ENCODE measurements at places on chromosomes 5 and 9.

- no peak for DNase-seq
These were observed 3.6 kb downstream of the RNF130 start for GRCh38 chr5:180067986-180068385.

- no peak for DNase-seq
These were observed 367.5 kb upstream of the PTGER4 start for GRCh38 chr5:40312205-40312604.

GRCh38 chr9:6689893-6690674, 44.6 kb upstream of the GLDC start:
- no peak for DNase-seq

GRCh38 chr5:45038366-45038987, 229.7 kb downstream of the MRPS30 start:
- DNase-seq, result peak; percentile 17

DNA sequence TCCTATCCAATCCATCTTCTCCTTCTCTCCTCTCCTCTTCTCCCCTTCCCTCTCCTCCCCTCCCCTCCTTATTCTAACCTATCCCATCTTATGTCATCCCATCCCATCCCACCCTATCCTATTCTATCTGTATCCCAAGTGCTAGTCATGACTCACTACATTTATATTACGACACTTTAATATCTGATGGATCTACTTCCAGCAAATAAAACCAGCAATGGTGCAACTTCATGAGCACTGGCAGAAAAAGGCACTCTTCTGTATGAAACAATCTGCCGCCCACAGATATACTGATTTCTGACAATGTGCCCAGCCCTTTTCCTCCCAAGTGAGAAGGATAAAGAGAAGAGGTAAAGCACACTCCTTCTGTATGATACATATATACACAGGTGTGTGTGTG, 86.6 kb upstream of the ANKH start:
- no peak for DNase-seq

DNA sequence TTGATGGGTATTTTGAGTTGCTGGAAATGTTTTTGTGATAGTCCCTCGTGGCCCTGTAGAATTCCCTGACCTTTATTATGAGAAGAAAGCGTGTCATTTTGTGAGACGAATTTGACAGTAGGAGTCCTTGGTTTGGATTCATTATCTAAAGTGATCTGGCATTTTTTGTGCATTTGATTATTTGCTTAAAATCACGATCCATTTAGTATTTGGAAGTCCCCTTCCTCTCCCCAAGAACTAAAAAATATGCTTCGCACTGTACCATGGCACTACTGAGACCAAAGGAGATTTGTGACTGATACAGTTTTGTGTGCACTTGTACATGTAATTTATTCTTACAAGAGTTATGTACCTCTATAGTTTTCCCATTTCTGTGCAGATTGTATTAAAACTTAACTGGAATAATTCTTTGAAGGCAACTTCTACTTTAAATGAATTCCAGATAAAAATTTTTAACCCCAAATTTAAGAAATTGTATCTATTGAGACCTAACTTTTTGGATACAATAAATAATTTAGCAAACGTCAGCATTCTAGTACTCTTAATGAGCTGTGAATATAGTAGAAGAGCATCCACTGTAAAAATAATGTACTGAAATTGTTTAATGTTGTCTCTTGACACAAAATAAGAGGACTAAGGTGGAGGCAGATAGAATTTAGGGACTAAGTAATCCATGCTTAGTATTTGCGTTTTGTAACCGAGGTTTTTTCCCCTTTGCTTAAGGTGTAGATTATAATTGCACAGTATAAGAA, 2.1 kb downstream of the MAP3K1 start:
- no peak for DNase-seq

- DNase-seq, result peak; percentile 24
These were observed 18.6 kb upstream of the RICTOR start for GRCh38 chr5:39092581-39093351.

GRCh38 chr5:33470544-33470943, 29.8 kb downstream of the TARS1 start:
- peak; percentile 63 for DNase-seq

DNA sequence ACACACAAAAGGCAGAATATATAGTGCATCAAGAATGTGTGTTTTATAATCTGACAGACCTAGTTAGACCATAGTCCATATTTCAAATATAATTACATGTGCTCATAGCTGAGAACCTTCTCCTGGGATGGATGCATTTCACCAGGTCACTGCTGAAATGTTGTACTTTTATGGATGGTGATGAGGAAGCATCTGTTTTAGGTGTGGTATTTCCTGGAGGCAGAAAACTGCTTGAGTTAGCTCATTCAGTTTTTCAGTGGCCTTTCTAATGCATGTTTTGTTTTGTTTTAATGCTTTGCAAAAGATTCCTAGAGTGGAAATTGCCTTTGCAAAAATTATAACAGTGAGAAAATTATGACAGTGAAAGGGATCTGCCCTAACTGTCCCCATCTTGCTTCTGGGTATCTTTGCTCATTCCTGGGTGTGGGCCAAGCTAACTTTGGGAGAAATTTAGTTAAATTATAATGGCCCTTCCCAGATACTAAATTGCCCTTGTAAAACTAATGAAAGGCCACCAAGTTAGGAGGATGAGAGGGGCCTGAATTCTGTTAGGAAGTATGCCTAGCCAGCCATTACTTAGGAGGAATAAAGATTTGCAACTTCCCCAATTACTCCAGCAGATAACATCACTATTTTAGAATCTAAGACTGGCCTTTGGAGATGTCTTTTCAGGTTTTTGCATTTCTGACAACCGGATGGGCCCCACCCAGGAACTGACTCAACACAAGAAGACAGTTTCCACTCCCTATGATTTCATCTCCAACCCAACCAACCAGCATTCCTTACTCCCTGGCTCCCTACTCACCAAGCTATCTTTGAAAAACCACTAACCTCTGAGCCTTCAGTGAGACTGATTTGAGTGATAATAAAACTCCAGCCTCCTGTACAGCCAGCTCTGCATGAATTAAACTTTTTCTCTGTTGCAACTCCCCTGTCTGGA, 7.0 kb upstream of the IL12B start:
- DNase-seq, result peak; percentile 80

- DNase-seq, result no peak
These were observed 640.0 kb downstream of the MAT2B start for GRCh38 chr5:164145458-164145857.

- peak; percentile 76 for DNase-seq
These were observed 1.7 kb downstream of the SH3PXD2B start for GRCh38 chr5:172452398-172453205.

DNA sequence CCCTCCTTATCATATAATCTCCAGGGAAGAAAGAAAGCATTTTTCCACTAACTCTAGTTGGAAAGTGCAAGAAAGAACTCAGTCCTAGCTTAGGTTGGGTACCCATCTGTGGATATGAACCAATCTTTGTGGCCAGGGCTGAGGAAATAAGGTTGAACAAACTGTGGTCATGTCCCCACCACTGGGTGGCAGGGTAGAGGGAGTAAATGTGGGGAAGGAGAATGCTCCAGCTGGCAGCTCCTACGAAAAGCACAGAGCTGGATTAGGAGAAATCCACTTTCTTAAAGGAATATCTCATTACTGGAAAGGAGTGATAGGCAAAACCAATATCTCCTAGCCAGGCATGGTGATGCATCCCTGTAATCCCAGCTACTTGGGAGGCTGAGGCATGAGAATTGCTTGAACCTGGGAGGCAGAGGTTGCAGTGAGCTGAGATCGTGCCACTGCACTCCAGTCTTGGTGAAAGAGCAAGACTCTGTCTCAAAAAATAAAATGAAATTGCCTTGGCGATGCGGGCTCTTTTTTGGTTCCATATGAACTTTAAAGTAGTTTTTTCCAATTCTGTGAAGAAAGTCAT, 175.1 kb downstream of the CCDC192 start:
- peak; percentile 57 for DNase-seq

DNA sequence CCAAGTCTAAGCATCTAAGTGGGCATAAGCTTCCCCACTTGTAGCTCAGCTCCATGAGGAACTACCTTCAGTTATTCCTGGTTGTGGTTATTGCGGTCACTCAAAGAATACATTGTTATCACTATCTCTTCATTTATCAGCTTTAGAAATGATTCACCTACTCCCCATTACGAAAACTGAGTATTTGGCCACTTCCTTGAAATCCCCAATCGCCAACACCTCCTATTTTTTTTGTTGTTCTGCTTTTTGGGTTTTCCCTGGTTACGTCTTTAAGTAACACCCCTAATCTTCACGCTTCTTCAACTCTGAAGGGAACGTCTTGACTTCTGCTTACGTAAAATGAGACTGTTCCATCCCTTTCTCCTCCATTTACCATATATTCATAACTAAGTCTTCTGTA, 20.7 kb downstream of the MAPK9 start:
- DNase-seq, result no peak

DNA sequence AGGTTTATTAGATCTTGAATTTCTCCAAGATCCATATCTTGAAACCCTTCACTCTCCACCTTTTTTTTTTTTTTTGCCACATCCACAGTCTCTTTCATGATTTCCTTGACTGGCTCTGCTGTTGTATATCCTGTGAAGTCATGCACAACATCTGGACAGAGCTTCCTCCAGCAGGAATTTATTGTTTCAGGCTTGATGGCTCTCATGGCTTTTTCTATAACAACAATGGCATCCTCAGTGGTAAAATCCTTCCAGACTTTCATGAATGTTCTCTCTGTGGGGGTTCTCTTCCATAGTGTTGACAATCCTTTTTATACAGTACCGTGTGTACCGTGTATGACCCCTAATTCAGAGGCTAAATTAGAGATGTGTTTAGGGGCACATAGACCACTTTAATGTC, 24.0 kb downstream of the RANBP17 start:
- DNase-seq, result peak; percentile 15

GRCh38 chr9:5052838-5053237, 67.8 kb downstream of the JAK2 start:
- peak; percentile 62 for DNase-seq

DNA sequence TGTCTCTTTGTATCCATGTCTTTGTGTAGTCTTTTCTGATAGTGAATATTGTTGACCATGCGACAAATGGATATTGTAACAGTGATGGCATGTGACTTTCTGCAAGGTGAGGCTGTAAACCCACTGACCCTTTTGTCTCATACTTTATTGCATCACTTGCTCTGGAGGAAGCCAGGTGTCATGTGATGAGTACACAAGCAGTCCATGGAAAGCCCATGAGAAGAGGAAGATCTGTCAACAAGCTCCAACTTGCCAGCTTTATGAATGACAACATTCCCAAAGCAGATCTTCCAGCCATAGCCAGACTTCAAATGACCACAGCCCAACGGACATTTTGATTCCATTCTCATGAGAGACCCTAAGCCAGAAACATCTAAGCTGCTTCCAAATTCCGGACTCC, 450.1 kb upstream of the ACTBL2 start:
- no peak for DNase-seq

GRCh38 chr5:91146230-91146629, 236.9 kb downstream of the ARRDC3 start:
- DNase-seq, result no peak

DNA sequence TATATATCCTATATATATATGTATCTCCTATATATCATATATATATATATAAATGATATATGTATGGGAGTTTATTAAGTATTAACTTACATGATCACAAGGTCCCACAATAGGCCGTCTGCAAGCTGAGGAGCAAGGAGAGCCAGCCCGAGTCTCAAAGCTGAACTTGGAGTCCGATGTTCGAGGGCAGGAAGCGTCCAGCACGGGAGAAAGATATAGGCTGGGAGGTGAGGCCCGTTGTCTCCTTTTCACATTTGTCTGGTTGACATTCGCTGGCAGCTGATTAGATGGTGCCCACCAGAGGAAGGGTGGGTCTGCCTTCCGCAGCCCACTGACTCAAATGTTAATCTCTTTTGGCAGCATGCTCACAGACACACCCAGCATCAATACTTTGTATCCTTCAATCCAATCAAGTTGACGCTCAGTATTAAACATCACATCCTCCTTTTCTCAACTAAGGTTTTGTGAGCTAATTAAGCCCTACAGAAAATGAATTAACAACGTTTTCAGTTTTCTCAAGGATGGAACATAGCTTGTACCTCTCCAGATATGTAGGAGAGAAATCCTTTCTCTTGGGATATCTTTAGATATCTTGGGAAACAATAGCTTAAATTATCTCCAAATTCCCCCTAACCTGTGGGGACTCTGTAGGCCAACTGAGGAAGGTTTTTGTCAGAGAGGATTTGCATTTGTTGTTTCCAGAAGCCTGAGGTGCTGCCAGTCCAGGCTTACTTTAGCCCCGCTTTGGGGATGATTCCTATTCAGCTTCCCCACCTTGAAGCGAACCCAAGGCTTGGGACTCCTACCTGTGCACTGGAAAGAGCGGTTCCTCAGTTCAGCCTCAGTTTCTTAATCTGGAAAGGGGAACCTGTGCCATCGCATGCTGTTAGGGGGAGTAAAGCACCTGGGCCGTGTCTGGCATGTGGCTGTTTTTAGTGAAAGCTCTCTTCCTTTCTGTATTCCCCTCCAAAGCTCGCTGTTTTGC, 163.2 kb downstream of the CACNA1B start:
- no peak for DNase-seq

DNA sequence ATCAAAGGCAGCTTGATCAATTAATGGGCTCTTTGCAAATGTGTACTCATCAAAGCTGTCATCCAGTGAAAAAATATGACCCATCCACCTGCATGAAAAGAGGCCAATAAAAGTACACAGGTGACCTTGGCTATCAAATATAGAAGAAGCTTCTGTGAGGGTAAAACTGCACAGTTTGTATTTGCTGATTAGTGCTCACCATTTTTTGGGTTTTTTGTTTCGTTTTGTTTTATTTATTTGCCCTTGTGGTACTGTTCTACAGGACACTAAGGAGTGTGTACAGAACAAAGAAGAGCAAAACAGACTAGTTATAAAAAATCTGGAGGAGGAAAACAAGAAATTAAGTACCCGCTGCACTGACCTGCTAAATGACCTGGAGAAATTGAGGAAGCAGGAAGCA, 101.3 kb downstream of the CNTLN start:
- DNase-seq, result no peak

GRCh38 chr9:122389799-122390481, 19.1 kb downstream of the PTGS1 start:
- no peak for DNase-seq

- no peak for DNase-seq
These were observed 58.0 kb upstream of the FSD1L start for GRCh38 chr9:105389796-105390195.

- peak; percentile 94 for DNase-seq
These were observed 17.7 kb downstream of the SLC28A3 start for GRCh38 chr9:84322828-84323227.

DNA sequence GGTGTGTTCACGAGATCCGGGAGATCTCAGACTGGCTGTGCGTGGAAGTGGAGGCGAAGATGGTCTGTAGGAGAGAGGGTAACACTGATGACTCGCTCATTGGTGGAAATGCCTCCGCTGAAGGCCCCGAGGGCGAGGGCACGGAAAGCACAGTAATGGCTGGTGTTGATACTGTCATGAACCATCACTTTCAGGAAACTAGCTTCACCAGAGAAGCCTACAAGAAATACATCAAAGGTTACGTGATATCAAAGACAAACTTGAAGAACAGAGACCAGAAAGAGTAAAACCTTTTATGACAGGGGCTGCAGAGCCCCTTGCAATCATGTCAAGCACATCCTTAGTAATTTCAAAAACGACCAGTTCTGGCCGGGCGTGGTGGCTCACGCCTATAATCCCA, 265.7 kb downstream of the GOLPH3 start:
- DNase-seq, result no peak

GRCh38 chr5:8135742-8136141, 266.8 kb downstream of the MTRR start:
- DNase-seq, result no peak

- peak; percentile 74 for DNase-seq
These were observed 97.4 kb upstream of the ITGA1 start for GRCh38 chr5:52690236-52690768.
